ENCODE measurements at places on chromosomes 4 and X. TPM values are rescaled to one million over a fixed set of nuclear protein-coding genes. Genes with fewer than 3 reads are reported as not detected.

DNA sequence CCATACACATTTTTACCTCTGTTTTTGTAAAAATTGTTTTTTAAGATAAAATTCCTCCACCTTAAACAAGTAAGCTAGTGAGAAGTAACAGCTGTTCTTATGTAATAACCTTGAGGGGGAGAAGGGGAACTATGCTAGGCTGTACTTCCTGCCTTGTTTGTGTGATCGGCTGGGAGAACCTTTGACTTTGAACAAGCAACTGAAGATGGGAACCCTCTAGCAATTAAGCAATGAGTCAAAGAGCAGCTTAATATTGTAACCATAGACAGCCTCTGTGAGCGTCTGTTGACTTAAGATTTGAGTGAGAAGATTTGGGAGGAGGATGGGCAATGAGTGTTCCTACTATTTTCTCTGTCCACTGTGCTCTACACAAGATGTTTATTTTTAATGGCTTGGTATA lies 135.1 kb downstream of the SCLT1 start:
- peak; percentile 1 for DNase-seq
- peaks cover 23% of the 10 kb centered on the region for H3K4me1 ChIP-seq
- no peak overlapping the region for H3K27ac ChIP-seq
- no peak overlapping the region for H3K4me3 ChIP-seq

CTAG2 gene
- not detected for polyA plus RNA-seq

PRDM5 gene
- polyA plus RNA-seq, result 0.74 TPM

DNA sequence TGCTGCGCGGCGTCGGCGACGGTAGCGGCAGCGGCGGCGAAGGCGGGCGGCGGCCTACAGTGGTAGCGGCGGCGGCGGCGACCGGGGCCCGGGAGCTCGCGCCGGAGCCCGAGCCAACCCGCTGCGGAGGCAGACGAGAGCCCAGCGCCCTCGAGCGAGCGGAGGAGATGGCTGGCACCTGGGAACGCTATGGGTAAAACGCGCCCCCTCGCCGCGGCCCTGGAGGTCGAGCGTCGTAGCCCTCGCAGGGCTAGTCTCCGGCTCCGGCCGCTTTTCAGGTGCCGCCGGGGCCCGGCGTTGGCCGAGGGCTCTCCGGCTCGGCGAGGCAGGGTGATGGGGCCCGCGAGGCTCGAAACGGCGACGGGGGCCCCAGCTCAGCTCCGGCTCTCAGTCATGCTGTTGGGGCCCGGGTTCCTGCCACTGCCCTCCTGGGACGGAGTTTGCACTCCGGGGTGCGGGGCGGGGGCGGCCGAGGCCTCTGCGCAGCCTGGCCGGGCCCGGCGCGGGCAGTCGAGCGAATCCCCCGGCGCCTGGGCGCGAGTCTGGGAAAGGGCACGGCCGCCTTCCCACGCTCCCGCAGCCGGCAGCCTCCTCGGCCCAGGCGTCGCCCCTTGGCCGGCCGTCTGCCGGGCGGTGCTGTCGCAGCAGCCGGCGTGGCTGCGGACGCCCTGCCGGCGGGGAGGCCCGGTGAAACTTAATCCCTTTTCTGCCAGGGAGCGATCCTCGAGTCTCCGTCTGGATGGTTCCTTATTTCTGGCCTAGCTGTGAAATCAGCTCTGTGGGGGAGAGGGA lies 768 bp downstream of the MID2 start:
- H3K27ac ChIP-seq, result peak overlapping the region; percentile 58
- H3K27me3 ChIP-seq, result no peaks in the 10 kb centered on the region
- H3K36me3 ChIP-seq, result no peaks in the 10 kb centered on the region
- H3K4me3 ChIP-seq, result peak overlapping the region; percentile 90
- DNase-seq, result peak; percentile 37

EFHC2 gene
- polyA plus RNA-seq, result 3.1 TPM
